ENCODE measurements at places on chromosomes 13 and 19.

DNA sequence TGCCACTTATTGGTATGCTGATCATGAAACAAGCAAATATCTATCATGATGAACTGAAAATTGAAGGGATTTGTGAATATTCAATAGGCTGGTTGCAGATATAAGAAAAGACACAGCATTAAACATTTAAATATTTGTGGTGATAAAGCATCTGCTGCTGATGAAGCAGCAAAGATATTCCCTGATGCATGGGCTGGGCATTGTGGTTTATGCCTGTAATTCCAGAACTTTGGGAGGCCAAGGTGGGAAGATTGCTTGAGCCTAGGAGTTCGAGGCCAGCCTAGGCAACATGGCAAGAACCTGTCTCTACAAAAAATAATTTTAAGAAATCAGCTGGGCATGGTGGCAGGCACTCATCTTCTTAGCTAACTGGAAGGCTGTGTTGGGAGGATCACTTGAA, 54.5 kb downstream of the GPR180 start:
- DNase-seq = no peak

DNA sequence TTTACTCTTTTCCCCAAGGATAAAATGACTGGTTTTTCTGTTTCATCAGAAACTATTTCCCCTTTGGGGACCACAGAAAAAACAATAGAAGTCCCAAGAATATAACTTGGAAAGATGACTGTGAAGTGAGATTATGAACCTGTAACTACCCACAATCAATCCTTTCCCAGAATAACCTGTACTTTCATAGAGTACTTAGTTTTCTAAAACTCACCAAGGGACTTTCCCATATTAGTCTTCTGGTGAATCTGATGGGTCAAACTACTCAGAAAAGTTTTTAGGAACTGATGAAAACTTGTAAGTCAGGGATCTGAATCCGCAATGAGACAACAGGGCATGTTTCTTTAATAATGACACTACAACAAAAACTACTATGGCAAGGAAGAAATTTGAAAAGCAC, 62.6 kb downstream of the STK24 start:
- DNase-seq = no peak

GRCh38 chr13:95547531-95548167, 4.9 kb upstream of the CLDN10 start:
- DNase-seq = no peak

DNA sequence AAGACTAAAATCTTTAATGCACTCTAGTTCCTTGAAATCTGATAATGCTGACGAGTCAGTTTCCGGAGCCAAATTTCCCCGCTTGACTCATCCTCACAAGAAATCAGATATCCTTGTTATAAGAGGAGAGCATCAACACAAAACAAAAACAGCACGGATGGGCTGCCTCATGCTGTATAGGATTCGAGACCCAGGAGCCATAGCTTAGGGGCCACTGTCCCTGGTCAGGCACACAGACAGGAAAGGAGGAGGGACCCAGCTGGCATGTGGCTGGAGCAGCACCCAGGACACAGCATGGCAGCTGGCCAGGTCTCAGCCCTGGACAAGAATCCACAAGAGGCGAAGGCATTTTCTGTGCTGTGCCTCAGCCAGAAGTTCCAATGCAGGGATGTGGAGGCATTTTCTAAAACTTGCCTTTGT, 110.2 kb upstream of the SPATA13 start:
- DNase-seq = no peak

GRCh38 chr13:105920370-105920769, 615.1 kb downstream of the EFNB2 start:
- DNase-seq = no peak

GRCh38 chr13:43984292-43984691, 104.6 kb downstream of the LACC1 start:
- DNase-seq = no peak

- peak; percentile 87 for DNase-seq
Observed at GRCh38 chr19:44753932-44754749, 5.6 kb downstream of the BCL3 start.

GRCh38 chr19:20209051-20209450, 42.0 kb downstream of the ZNF486 start:
- no peak for DNase-seq

- DNase-seq = no peak
Observed at GRCh38 chr13:61700181-61700580, 284.5 kb upstream of the PCDH20 start.

DNA sequence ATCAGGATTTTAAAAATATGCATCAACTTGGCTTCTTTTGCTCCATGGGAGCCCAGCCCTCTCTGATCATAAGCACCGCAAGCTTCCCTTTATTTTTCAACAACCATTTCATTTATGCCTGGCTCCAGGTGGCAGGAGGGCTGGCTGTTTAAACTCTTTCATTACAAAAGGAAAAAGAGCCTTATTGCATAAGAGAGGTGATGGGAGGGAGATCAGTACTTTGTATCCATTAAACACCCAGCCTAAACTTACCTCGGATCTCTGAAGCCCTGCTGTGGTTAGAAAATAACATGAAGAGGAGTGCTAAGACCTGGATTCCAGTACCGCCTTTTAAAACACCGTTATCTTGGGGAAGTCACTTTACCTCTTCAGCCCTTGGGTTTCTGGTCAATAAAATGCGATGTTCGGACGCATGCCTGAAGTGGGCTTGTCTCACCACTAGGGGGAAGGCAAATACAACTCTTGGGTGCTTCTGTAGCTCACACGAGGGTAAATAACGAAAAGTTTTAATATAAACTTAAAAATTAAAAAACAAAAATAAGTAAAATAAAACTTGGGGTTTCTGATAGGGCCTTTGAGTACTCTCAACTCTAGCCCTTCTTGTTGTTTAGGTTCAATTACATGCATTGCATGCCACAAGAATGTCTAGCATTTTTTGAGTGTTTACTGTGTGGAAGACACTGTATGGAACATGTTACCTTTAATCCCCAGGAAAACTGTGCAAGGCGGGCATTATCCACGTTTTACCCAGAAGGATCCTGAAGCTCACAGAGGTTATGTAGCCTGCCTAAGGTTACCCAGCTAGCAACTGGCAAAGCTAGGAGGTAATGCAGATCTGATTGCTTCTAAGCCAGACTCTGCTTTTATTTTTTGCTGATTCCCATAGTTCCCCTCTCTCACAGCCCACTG, 240.3 kb downstream of the LMO7 start:
- DNase-seq = no peak

DNA sequence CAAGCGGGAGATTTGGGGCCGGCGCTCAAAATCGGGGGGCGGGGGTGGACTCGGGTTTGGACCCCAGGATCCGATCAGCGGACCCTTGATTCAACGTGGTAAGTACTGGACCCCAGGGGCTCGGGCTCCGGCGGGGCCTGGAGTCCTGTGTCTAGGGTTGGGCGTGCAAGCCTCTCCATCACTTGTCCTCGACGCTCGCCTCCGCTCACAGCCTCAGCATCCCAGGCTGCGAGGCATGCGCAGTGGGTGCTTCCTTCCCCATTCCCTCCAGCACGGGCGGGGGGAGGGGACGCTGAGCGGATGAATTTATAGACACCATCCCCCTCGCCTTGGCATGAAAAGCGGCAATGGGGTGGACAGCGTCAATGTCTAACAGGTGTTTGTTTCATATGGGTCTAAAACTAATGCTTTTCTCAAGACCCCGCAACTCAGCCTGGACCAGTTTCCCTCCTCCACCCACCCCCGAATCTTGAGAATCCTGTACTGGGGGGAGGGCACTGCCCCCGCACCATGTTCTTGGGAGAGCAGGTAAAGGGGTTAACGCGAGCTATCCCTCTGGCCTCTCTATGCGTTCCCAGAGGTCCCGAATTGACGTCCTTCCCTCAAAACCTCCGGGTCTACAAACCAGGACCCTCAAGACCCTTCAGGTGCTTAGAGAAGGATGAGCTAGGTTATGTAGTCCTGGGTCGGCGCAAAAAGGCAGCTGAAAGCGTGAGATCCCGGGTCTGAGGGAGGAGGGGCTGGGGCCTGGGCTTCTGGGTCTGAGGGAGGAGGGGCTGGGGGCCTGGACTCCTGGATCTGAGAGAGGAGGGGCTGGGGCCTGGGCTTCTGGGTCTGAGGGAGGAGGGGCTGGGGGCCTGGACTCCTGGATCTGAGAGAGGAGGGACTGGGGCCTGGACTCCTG, 579 bp downstream of the CPT1C start:
- DNase-seq = no peak

DNA sequence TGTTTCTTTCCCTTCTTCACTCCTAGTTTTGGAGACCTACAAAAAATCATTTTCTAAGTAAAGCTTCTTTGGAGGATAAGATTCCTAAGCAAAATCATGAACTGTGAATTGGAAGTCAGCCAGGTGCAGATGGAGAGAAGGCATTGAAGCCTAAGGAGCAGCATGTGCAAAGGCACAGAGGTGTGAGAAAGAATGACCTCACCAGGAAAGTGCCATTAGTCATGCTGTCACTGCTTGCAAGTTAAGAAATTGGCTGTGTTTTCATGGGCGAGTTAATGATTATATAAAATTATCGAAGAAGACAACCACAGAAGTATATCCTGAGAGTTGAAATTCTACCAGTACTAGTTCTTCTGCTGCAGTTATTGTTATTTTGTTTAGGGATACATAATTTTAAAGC, 80.3 kb upstream of the KLHL1 start:
- DNase-seq = no peak
